ENCODE measurements at places on chromosomes 1 and 21.

DNA sequence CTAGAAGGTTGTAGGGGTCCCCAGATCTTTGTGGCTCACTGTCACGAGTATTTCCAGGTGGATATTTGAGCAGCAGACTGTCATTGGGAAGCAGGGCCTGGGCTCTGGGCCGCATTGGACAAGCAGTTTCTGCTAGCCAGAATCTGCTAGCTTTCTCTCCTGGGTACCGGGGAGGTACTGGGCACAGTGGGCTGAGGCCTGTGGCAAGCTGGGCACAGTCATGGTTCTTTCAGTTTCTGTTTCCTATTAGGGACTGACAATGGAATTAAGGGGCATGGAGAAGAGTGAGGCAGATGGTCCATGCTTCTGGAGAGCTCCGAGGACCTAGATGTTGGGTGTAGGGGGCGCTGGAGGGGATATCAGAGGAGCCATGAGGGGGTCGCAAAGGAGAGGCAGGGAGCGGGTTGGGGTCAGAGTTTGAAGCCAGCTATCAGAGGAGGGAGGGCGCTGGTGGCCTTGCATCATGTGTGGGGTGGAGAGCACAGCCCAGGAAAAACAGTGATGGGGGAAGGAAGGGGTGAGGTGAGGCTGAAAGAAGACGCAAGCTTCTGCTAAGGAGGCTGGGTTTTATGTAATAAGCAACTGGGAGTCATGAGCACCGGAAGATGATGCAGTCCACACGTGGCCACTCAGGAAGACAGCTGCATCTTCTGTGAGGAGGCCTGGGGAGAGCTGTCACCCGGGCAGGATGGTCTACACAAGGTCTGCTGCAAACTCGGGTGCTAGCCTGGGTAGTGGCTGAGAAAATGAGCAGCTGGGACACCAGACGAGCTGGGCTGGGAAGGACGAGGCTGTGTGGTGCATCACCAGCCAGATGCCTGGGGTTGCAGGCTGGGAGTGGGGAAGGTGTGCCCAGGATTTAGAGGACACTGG, 72.7 kb downstream of the IER5 start:
- DNase-seq = no peak

GRCh38 chr1:41773842-41774241, 144.9 kb downstream of the HIVEP3 start:
- no peak for DNase-seq

DNA sequence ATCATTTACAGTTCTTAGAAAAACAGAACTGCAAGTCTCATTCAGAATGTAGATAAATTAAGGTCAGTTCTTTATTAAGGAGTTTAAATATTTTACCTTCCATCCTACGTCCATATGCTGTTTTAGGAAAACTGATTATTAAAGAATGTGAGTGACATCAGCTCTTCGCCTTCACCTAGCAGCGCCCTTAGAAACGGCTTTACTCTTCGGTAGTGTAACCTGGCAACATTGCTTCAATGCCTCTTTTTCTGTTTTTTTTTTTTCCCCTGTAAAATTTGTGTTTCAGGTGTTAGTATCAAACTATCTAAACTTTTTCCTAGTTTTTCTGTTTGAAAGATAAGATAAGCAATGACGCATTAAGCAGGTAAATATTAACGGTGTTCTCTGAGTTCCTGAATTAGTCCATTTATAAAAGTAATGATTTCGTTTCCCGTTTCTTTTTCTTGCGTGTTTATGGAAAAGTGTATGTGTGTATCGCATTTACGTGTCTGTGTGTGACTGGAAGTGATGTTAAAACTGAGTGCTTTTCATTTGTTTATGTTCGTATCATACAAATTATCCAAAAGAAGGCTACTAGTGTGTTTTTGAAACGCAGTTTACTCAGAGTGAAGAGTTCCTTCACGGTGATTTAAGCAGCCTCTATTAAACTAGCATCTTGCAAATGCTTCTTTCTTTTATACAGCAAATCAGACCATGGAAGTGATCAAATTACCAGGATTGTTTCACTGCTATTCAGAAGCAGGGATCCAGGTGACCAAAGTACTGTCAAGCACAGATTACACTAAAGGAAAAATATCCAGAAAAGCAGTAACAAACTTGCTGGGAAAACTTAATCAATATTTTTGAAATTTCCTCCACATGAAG, 139.0 kb downstream of the SDCCAG8 start:
- no peak for DNase-seq

GRCh38 chr1:202016022-202016810, 5.8 kb downstream of the ELF3 start:
- DNase-seq = no peak

- no peak for DNase-seq
Measured at GRCh38 chr21:31194510-31195293, 149.4 kb downstream of the TIAM1 start.

Measured in SK-N-MC (cell line).